Astrocyte (in vitro differentiated cells and primary cell): ENCODE measurements at places on chromosomes 2 and 18.
A peak's percentile ranks its signal among the peaks of the same experiment; 100 is the strongest.

DNA sequence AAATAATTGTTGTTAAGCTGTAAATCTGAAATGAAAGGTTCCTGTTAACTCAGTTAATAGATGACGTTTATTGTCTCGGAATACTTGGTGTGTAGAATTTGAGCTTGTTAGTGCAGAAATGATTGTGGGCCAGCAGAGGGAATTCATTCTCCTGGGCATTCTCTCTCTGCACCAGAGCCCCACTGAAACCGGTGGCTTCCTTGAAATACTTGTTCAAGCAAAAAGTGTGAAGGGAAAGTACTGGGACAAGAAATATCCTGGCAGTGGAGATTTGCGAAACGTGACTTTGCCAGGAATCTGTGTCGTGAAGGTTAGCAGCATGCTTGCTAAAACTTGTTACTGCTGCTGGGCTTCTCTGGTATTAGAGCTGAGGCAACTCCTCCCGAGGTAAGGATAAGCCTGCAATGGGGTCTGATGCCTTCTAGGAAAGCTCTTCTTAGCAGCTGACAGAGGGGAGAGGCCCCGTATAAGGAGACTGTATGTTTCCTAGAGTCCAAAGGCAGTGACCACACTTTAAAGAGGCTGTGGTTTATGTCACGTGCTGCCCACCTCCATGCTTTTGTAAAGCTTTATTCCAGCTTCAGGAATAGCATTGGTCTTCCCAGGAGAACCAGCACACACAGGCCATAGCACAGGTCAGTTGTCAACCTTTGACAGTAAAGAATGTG is 2.0 kb downstream of the ITGA6 start:
- no peak for DNase-seq

DNA sequence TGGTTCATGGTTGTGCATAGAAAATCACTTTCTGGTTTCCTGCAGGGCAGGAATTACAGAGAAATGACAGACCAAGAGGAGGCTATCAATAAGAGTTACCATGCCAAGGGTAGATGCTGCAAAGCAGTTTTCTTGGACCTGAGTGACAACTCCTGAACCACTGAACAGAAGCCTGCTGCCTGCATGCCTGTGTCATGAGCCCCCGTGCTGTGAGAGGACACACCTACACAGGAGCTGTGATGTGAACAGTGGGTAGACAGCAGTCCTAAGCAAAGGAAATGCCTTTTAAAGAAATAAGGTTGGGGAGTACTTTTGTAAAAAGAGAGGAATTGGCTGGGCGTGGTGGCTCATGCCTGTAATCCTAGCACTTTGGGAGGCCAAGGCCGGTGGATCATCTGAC is 54.2 kb upstream of the CREB1 start:
- DNase-seq, result peak; percentile 17

DNA sequence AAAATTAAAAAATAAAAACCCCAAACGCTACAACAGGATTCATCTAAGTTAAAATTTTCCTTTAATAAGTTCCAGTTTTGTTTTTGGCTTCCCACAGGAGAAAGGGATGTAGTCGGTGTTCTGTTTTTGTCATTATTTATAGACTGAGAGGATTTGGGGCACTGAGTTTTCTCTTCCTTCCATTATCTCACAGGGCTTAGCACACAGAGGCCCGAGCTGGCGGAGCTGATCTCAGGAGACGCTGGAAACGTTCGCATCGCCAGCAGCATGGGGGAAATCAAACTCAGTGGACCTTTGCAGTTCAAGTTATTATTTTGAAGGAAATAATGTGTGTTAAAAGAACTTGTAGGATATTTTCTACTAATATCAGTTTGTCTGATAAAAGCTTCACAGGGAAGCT is 669.7 kb upstream of the SALL3 start:
- no peak for DNase-seq

DNA sequence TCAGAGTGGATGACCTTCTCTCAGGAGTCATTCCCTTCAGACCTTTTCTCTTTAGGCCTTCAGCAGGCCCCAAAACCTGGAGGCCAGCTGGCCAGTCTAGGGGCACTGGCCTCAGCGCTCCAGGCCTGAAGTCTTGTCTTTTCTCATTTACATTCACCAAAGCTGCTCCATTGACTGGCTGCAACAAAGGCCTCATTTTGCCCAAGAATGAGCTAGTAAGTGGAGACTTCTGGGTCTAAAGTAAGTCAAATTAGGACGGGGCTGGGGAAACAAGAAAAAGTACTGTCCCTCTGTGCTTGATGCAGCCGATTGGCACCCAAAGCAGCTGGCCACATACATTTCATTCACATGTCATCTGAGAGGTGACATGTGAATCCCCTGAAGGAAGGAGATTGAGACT is 83.8 kb upstream of the RIOK3 start:
- no peak for DNase-seq

DNA sequence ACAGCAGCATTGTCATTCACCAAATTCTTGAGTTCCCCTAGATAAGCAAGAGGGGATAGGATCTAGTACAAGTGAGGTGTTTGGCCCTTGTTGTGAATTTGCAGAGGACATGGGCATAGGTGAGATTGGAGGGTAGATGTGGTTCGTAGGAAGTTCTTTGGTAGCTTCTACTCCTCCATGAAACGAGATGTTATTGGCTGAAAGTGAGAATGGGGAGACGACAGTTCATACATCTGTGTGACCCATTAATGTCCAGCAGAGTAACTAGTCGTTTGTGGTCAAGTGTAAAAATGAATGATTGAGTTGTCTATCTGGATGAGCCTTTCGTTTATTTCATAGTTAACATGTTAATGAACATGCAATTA is 90.4 kb downstream of the UBE2E3 start:
- no peak for DNase-seq

DNA sequence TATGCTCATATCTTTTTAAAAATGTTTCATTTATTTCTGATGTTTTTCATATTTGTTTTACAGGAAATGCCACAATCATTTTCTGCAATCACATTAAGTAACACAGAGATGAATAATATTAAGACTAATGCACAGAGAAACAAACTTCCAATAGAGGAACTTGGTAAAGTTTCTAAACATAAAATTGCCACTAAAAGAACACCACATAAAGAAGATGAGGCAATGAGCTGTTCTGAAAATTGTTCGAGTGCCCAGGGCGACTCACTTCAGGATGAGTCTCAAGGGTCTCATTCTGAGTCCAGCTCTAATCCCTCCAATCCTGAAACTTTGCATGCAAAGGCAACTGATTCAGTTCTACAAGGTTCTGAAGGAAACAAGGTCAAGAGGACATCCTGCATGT is 70.4 kb downstream of the APLF start:
- no peak for DNase-seq

DNA sequence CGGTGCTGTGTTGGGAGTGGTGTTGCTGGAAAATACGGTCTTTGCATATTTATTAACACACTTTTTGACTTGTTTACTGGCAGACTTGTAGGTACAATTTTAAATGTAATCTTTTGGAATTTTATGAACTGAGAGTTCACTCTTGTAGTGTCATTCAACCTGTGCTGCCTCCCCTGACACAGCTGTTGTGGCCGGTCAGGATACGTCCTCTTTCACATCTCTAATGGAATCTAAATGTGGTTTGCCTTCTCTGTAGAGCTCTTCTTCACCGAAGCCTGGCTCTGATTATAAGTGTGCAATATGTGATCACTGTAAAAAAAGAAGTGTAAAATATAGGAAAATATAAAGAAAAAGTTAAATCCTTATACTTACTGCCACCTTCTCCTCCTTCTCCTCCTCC is 94.7 kb downstream of the MAP4K4 start:
- DNase-seq, result no peak
